CD4-positive, alpha-beta T cell treated with Interleukin-12 subunit alpha and Interleukin-12 subunit beta, for 1 hour (primary cell): ENCODE measurements at places on chromosomes 2 and 18.

- DNase-seq = peak; percentile 42
These were observed 17.4 kb upstream of the NEMP2 start for GRCh38 chr2:190551928-190552327.

- DNase-seq = no peak
These were observed 160.3 kb upstream of the FSIP2 start for GRCh38 chr2:185578322-185578721.

DNA sequence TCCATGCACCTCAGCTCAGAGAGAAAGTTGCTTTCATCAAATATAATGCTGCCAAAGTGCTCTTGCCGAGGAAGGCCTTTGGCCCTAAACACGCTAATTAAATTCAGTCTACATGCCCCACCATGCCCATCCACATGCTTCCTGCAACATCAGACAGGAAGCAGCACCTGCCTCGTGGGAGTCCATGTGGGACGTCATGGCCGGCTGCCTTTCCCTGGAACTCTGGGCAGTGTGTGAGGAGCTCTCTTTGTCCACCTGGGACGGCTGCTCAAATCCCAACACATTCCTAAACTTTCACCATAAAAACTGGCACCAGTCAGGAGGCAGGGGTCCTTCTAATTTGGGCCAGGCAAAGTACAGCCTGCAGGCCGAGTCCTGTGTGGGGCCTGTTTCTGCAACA lies 23.1 kb downstream of the FAM178B start:
- DNase-seq = no peak

GRCh38 chr2:10036095-10036884 lies 7.1 kb upstream of the KLF11 start:
- DNase-seq = peak; percentile 68

DNA sequence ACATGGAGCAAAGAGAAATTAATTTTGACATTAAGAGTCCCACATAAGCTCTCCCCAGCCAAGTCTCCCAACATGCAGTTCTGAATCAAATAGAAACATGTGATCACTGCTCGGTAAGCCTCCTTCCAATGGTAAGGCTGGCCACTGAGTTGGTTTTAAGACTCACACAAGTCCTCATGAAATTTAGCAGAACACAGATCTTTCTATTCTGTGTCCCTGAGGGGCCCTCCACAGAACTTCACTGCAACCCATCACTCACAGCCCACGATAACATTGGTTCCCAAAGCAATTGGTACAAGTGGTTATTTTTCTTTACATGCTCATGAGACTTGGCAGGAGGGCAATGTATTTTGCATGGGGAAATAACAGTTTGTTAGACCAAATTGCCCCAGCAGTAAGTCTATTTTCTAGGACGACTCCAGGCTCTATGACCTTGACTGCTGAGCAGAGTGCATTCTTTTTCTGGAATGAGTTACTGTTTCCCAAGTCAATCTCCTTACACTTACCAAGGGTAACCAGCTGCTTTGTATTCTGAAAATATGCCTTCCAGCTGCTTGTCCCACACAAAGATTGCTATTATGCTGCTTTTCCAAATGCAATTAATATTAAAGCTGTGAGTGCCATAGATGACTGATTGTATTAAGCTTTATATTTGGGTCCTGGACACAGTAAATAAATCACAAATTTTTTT lies 142.3 kb upstream of the TANK start:
- no peak for DNase-seq
